ENCODE measurements at places on chromosomes 6 and 20.

DNA sequence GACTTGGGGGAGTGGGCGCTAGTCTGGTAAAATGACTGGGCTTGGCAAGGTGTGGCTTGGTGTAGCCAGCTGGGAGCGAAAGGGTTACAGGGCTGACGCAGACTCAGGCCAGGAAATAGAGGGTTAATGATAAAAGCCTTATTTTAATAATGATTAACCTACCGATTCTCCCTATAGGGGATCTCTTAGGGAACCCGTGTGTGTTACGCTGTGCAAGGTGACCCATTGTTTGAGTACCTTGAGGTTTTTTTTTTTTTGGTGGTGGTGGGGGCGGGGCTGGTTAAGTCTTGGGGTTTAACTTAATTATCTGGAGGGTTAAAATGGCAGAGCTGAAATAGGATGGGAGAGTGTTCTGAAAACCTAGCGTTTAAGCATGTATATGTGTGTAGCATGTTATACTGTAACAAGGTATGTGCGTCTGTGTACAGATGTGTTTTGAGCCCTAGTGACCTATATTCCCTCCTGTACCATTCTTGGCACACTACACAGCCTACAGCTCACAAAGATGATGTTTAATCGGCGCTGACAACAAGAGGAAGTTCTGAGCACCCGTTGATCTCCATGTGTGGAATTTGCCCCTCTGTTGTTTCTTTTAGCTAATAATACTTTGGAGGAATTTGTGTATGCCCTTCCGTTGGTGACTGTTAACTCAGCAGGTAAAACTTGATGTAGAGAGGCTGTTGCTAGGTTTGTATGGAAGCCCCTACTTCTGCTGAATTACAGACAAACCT lies 1.3 kb downstream of the CARMIL1 start:
- DNase-seq, result no peak

- no peak for DNase-seq
Observed at GRCh38 chr6:166375013-166375412, 7.7 kb downstream of the MPC1 start.

GRCh38 chr6:24064832-24065231 lies 61.2 kb upstream of the NRSN1 start:
- DNase-seq, result no peak

GRCh38 chr6:120805276-120805675 lies 529.0 kb downstream of the TBC1D32 start:
- DNase-seq, result no peak

DNA sequence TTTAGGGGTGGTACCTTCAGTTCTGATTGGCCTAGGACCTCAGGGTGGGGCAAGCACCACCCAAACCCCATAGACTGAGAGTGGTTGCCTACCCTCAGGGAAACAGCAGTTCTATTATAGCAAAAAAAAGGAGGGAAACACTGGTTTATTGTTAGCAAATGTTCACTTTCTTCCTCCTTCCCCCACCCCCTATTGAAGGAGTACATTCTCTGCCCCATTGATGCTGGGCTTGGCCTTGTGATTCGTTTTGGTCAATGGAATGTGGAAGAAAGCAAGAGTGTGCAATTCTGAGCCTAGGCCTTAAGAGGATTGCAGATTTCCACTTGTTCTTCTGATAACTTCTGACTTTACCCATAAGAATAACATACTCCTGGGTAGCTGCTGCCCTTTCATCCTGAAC lies 255.8 kb downstream of the NFATC2 start:
- DNase-seq, result no peak

DNA sequence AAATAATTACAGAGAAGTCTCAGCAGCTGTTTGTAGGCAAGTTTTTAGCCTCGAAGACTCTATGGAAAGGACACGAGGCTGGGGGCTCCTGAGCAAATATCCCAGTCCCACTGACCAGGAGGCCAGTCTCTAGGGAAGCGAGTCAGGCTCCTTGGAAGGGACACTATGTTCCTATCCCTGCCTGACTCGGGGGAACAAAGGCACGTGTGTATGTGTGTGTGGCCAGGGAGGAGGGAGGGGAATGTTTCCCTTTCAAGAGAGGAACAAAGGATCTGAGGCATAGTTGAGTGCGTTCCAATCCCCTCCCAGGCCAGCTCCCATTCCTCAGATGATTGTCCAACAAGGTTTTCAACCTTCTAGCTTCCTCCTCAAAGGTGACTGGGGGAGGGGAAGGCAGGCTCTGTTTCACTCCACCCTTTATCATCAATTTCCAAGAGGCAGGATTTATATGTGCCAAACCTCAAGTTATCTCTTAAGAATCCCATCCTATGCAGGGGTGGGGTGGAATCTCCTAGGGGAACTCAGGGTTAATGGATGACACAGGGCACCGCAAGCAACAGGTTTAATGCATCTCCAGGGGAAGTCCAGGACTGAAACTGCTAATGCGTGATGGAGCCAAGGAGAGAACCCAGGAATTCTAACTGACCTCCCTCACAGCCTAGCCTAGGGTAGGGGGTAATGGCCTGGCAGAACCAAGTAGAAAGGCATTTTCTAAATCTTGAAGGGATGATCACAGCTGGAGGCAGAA lies 9.9 kb downstream of the BCL2L1 start:
- DNase-seq, result peak; percentile 53

DNA sequence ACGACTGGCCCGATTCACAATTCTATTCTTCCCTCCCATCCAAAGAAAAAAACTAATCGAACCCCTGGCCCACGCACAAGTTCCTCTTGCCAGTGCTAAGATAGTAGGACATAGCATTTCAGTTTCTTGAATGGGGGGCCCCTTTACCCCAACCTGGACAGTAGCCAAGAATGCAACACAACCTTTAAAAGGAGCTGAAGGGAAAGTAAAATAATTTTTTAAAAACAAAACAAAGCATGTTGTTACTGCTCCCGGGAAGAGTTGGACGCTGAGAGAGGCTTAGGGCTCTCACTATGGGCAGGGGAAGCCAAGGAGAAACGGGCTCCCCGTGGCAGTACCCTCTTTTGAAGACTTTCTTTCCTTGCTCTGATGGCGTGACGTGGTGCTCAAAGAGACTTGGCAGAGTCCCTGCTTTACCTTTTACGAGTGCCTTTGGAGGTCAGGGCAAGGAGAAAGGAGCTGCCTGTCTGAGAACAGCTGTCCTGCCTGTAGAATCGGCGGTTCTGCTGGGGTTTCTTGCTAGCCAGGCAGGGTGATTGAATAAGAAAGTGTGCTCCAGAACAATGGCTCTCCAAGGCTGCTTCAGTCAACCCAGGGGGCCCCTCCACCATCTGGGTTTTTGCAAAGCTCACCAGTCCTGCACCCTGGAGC lies 5.8 kb downstream of the TFAP2C start:
- no peak for DNase-seq

- DNase-seq, result no peak
Observed at GRCh38 chr20:14759979-14760378, 422.6 kb upstream of the FLRT3 start.

- DNase-seq, result no peak
Observed at GRCh38 chr6:138370631-138371451, 6.9 kb upstream of the SMIM28 start.

GRCh38 chr20:3181270-3181669 lies 7.9 kb upstream of the LZTS3 start:
- no peak for DNase-seq

DNA sequence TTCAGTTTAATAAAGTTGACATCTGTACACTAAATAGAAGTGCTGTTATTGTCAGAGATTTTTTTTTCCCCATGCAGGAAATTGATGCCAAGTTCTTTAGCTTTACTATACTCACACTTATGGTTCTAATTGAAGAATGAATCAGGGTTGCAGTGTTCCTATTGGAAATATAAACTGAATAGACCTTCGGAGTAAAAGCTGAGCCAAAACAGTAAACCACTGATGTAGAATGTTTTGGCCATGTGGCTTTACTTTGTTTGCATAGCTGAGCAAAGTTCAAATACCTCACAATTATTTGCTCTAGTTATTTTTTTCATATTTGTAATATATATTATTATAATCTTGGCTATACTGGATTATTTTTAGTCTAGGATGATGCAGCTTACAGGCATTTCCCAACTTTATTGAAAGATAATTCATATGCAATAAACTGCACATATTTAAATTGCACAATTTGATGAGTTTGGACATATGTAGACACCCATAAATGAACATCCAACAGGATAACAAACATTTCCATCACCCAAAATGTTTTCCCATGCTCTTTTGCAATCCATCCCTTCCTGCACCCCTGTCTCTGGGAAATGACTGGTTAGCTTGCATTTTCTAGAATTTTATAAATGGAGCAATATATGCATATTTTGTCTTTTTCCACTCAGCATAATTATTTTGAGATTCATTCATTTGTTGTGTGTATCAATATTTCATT lies 105.8 kb upstream of the NOX3 start:
- DNase-seq, result peak; percentile 72

DNA sequence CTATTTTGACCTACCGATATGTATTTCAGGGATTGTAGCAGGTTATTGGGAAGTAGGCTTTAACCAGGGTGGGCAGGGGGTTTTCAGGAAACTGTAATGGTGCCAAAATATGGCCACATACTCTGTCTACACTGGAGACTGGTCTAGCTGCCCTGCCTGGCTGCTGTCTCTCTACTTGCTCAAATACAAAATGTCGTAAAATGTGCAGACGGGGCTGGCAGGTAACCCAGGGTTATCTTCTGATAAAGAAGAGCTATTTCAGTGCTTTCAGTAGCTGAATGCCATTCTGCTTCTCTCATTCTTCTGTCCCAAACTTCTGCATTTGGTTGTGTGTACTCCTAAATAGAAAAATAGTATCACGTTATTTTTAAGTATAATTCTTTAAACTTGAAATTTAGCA lies 616.2 kb downstream of the EPM2A start:
- DNase-seq, result no peak

DNA sequence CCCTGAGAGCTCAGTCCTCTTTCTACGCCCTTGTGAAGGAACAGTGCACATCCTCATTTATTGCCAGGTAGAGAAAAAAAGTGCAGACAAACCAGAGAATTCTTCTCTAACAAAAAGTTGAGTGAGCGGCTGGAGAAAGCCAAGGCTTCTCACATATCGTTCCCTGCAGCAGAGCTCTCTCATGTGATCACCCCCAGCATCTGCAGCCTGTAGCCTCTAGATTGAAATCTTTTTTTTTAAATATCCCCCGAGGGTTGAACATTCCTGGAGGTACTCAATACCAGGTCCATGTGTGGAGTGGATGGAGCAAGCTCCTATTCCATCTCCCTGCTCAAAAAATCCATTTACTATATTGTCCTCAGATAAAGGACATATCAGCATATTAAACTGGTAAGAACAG lies 22.9 kb upstream of the ZNF133 start:
- no peak for DNase-seq

GRCh38 chr20:2118783-2119182 lies 17.2 kb downstream of the STK35 start:
- no peak for DNase-seq

GRCh38 chr6:36615018-36615761 lies 21.0 kb downstream of the SRSF3 start:
- DNase-seq, result no peak

- no peak for DNase-seq
Observed at GRCh38 chr20:36541768-36542488, 609 bp downstream of the MYL9 start.

DNA sequence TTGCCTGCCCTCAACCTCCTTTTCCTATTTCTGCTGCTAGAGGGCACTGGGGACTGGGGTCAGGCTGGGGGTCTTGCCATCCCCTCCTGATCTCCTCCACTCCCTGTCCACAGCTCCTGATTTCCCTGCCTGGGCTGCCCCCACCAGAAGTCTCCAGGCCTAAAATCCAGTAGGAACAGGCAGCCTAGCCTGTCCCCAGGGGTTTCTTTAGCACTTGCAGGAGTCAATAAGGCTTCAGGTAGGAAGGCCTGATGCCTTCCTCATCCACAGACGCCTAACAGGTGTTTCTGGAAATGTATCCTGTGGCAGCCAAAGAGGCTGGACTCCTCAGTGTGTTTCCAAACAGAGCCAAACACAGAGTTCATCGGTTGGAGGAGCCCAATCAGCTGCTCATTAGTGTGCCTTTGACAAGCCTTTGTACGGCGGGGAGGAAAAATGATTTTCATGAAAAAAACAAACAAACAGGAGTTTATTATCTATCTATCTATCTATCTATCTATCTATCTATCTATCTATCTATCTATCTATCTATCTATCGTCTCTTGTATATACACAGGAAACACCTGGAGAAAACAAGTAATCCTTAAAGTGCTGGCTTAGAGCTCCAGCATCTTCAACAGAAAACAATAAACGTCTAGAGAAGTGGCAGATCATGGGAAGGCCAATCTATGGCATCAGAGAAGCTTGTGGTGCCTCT lies 3.7 kb upstream of the RAET1E start:
- DNase-seq, result no peak

DNA sequence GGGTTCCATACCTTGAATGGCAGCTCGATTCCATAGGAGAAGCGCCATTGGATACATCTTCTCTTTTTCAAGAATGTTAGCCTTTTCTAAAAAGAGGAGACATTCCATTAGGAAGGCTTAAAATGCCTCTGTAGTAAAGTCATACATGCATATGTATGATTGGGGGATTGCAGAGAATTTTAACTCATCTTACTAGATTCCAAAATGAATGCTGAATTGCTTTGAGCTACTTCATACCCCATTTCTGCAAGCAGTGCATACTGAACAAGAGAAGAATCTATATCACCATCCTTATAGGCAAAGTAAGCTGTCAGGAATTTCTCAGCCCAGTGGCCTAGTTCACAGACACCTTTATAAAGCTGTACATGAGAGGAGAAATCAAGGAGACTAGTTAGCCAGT lies 80.3 kb downstream of the NDUFAF5 start:
- DNase-seq, result peak; percentile 55

- no peak for DNase-seq
Observed at GRCh38 chr6:148962854-148963515, 216.2 kb downstream of the UST start.

- DNase-seq, result no peak
Observed at GRCh38 chr6:89763550-89763949, 56.0 kb downstream of the MDN1 start.

DNA sequence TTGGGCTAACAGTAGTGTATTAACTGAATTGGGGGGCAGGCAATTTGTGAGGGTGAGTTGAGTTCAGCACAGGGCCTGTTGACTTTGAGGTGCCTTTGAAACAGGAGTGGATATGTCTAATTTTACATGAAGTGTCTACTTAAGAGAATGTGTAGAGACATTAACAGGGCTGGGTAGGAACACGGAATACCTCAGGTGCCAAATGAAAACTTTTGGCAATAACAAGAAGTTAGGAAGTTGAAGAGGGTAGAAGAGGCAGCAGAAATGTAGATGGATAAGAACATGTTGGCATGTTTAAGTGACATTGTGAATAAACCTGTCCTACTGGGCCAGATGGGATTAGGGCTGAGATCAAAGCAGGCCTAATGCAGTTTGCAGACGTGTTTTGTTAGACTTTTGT lies 117.0 kb downstream of the SLC16A10 start:
- DNase-seq, result no peak

DNA sequence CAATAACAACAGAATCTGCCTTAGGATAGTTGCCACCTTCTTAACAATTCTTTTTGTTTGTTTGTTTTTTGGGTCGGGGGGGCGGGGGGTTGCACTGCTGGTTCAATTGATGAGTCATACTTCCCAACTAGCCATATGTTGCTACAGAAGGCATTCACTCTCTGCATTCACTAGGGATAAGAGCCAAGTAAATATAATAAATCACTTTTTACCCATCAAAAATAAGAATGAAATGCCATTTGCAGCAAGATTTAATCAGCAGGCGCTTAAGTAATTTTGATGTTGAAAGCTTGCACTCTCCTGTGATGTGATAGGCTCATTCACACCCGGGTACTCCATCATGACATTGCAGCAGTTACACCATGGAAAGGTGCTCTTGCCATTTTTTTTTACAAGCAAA lies 209.8 kb downstream of the HIVEP2 start:
- no peak for DNase-seq

- no peak for DNase-seq
Observed at GRCh38 chr20:54099894-54100293, 29.5 kb upstream of the BCAS1 start.
